ENCODE measurements at places on chromosomes 11 and 22.

GRCh38 chr11:70066136-70066520 lies 12.0 kb upstream of the ANO1 start:
- no peak for DNase-seq

GRCh38 chr11:120135838-120136237 lies 2.1 kb downstream of the TRIM29 start:
- DNase-seq, result peak; percentile 75

GRCh38 chr22:41387341-41387740 lies 5.6 kb downstream of the TEF start:
- DNase-seq, result no peak

DNA sequence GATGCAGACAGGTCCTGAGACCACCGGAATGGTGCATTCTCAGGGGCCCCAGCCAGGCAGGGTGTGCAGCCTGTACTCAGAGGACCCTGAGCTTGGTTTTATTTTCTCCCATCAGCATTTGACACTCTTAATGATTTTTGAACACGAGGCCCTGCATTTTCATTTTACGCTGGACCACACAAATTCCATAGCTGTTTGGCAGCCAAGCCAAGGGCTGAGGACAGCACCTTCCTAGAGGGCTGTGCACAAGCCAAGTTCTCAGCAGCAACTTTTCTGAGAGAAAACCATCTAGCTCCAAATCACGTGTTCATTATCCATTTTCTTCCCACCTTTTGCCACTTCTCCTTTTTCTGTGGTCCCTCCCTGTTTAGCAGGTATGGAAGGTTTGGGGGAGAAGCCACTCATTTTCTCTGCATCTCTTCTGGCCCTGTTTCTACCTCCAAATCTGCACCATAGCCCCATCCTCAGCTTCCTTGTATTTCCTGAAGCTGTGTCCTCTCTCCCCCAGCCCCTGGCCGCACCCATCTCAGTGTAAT lies 60.4 kb downstream of the TRAF6 start:
- no peak for DNase-seq

GRCh38 chr11:43360361-43361032 lies 1.8 kb downstream of the TTC17 start:
- no peak for DNase-seq

DNA sequence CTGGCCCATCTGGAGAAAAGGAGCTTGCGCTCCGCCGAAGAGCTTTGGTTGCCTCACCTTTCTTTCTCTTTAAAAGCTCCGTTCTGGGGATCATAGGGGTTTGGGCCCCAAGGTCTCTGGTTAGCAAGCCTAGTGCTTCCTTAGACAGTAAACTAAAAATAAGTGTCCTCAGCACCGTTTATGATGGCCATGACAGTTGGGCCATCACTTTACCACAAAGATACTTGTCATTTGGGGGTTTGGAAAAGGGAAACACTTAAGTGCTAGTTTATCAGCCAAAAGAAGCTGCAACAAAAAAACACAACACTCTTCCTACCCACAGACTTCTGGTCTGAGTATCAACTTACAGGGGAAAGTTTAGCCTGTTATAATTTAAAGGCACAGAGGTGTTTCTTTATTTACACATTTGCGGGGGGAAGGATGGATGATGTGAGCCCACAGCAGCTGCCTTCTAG lies 88.4 kb upstream of the CD44 start:
- no peak for DNase-seq

DNA sequence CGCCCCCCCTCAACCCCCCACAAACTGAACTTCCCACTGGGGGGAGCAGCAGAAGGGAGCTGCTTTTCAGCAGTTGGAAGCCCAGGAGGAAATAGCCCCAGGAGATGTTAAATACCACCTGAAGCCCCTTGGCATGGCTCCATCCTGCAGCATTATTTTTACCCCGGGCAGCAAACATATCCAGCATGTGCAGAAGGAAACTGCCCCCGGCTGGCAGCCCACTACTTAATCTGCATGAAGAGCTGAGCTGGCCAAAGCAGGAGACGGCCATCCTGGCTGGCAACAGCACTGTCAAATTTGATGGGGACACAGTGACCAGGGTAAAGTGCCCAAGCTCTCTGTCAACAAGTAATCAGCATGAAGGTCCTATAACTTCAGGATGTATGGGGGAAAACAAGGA lies 32.0 kb downstream of the BUD13 start:
- no peak for DNase-seq

- no peak for DNase-seq
Measured at GRCh38 chr22:37599153-37599552, 9.5 kb upstream of the GGA1 start.

DNA sequence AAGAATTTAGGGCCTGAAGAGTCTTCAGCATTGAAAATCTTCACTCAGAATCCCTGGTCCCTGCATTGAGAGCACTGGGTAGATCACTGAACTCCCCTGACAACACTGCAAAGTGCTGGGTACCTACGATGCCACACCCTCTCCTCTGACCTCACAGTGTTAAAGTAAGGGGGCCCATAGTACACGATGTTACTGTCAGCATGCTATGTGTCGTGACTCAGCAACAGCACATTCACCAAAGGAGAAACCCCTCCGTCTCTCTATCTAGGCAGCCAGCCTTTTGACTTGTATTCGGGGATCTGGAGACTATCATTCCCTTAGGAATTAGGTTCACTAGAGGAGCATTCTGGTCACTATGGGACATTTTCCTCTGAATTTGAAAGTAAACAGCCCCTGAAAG lies 67.4 kb upstream of the PITPNB start:
- DNase-seq, result no peak

All from RWPE1 (cell line).